Midbrain (tissue), 1 donor: ENCODE measurements at places on chromosomes 3 and 15.

DNA sequence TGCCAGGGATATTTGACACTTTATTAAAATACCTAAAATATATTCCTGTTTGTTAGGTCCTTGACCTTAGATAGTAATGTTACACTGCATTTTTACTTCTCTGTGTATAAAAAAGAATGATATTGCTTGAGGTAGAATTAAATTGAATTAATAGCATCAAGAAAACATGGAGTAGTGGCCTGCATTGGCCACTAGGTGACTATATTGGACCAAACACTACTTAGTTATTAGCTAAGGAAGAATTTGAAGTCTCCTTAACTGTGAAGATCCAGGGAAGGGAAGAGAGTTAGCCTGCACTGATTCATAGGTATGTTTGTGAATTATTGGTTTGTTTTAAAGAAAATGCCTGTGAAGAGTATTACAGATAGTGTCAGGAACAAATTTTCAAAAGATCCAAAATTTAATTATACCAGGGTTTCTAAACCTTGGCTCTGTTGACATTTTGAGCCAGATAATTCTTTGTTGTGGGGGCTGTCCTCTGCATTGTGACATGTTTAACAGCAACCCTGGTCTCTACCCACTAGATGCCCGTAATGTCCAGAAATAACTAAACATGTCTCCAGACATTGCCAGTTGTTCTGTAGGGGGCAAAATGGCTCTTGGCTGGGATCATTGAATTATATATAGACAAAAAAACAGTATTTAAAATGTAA, 103.6 kb upstream of the THSD4 start:
- no peak for DNase-seq

- no peak for DNase-seq
Measured at GRCh38 chr3:84724877-84725276, 233.9 kb upstream of the CADM2 start.

GRCh38 chr3:31114929-31115283, 220.4 kb upstream of the GADL1 start:
- DNase-seq, result no peak

- no peak for DNase-seq
Measured at GRCh38 chr3:187840856-187841255, 95.6 kb upstream of the BCL6 start.

DNA sequence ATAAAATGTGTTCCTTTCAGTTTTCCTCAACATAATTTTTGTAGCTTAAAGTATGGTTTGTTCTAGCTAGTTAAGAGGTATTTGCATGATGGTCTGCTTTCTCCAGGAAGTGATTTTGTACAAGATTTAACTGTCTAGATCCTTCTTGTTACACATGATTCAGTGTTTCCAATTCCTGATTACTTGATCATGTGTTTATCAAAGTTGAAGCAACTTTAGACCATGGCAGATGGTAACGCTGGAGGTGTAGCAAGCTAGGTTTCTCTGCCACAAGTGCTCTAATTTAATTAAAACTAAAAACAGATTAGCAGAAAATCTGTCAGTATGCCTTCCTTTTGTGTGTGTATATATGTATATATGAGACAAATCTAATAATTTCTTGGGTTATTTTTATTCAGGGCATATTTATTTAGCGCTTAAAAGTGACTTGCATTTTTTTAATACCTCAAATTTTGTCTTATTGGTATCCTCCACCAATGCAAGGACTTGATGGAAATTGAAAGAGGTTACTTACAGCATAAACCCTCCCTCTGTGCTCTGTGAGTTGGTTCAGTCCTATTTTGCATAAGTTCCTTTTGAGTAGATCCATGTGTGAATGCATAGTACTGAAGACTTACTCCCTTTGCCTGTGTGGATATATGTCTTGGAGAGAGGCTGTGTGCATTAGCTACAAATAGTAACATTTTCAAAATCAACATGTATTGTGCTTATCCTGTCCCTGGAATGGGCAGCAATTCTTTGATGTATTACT, 157.3 kb upstream of the CGNL1 start:
- no peak for DNase-seq

DNA sequence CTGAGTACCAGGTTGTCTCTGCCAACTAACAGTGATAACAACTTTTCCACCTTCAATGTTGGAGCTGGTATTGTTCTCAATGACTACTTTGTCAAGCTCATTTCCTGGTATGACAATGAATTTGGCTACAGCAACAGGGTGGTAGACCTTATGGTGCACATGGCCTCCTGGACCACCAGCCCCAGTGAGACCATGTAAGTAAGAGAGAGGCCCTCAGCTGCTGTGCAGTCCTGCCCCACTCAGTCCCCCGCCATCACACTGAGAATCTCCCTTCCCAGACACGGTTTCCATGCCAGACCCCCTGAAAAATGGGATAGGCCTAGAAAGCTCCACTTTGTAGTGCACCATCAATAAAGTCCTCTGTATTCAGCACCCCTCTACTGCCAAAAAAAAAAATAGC, 56.1 kb downstream of the PIK3CB start:
- no peak for DNase-seq

DNA sequence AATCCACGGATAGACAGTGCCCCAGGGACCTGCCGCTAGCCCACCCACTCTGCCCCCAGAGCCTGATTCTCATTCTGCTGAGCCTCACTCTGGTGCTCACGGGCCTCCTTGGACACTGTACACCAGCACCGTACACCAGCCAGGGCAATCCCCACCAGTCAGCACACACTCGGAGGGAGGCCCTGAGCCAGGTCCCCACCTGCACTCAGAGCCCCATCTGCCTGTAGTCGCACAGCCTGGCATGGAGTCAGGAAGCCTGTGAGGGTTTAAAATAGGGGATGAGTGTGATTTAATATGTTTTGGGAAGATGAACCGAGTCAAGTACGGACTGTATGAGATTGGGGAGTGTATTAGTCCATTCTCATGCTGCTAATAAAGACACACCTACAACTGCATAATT, 223.0 kb downstream of the SLCO3A1 start:
- no peak for DNase-seq

DNA sequence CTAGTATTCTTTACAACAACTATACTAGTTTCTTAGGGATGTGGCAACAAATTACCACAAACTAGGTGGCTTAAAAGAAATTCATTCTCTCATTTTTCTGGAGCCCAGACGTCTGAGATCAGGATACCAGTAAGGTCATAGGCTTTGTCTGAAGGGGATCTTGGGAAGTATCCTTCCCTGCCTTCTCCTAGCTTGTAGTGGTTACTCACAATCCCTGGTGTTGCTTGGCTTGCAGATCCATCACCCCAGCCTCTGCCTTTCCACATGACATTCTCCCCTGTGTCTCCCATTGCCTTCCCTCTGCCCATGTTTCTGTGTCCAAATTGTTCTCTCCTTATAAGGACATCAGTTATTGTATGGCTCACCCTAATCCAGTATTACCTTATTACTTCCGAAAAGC, 24.3 kb upstream of the CLDN1 start:
- DNase-seq, result no peak

DNA sequence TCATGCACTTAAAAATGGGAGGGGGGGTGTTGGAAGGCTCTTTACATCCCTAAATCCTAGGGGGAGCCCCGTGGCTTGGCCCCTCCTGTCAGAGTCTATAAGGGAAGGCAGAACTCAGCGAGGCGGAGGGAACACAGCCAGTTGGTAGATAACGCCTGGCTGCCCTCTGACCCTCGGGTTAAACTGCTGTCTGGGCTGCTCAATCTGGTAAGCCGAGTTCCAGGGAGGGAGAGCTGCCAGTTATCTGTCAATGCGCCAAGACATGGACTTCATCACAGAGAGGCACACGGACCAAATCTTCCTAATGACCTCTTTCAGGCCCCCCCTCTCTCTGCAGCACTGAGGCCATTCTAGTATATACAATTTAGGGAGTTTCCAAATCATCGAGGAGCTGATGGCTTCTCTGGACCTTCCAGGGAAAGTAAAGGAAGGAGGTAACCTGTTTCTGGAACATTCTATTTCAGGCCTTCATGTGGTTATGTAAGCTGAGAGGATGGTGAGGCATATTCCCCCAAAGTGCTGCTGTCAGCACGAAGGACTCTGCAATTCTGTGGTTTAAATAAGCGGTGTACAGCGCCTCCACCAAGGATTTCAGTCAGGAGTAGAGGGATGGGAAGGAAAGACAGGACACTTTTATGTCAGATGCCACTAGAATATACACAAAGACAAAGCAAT, 349.0 kb downstream of the MCTP2 start:
- DNase-seq, result no peak

DNA sequence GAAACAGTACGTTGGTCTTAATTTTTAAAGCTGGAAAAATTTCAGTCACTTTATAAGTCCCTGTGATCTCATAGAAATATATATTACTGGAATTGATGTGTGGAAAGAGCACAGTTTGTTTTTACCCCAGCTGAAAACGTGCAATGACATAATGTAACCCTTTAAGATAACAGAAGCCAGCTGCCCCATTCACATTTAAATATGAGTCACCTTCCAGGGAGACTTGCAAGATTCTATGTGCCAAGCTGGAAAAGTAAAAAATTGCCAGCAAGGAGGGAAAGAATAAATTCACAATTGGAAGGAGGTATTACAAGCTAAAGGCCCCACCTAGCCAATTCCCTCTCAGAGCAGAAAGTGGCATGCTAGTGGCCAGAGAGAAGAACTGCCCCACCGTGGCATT, 50.2 kb downstream of the SAMMSON start:
- DNase-seq, result no peak

GRCh38 chr15:31171731-31172130, 70.2 kb upstream of the TRPM1 start:
- no peak for DNase-seq

DNA sequence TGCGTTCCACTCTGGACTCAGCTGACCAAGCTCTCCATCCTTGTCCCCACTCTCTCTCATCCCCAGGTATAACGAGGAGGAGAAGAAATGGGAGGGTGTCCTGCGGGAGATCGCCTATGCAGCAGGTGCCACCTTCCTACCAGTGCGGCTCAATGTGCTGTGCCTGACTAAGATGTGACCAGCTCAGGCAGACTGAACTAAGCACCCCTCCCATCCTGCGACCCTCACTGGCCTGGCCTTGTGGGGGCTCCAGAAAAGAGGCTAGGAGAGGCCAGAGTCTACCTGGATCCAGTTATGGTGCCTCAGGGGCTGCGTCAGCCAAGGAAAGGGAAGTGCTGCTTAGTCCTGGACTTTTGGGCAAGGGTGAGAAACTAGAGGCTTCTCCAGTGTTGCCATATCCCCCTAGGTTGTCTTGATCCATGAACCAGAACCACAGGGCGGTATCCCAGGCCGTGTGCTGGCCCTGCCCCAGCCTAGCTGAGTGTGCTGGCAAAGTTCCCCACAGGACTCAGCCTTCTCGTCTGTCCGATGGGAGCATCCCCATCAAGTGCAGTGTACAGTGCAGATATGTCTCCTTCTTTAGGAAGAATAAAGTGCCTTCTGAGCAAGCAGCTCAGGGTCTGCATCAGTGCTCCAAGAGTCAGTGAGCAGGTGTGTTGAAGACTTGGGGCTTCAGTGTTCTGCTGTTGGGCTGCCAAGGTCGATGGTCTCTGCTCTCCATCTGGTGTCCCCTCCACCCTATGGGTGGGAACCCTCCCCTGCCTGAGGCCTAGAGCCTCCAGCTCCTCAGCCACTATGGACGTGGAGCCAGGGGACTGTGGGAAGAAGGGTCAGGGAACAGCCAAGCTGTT, 6.7 kb downstream of the KLHL40 start:
- no peak for DNase-seq

- peak; percentile 47 for DNase-seq
Measured at GRCh38 chr3:43996379-43997301, 245.0 kb upstream of the TOPAZ1 start.

DNA sequence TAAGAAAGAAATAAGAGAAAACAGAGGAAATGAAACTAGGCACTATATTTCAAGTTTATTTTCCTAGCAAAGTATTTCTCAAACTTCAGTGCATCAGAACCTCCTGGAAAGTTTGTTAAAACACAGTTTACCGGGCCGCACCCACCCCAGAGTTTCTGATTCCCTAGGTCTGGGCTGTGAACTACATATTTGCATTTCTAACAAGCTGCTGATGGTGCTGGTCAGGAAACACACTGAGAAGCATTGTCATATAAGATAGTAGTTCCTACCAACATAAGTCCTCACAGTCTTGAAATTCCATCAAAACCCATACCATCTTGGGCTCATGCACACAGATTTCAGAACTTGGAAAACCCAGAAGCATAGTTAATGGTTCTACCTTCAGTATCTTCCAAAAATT, 8.3 kb downstream of the SLC9A9 start:
- no peak for DNase-seq

GRCh38 chr3:63450634-63451363, 172.7 kb downstream of the SYNPR start:
- DNase-seq, result no peak

GRCh38 chr15:41695750-41696436, 35.7 kb downstream of the MGA start:
- DNase-seq, result peak; percentile 41

DNA sequence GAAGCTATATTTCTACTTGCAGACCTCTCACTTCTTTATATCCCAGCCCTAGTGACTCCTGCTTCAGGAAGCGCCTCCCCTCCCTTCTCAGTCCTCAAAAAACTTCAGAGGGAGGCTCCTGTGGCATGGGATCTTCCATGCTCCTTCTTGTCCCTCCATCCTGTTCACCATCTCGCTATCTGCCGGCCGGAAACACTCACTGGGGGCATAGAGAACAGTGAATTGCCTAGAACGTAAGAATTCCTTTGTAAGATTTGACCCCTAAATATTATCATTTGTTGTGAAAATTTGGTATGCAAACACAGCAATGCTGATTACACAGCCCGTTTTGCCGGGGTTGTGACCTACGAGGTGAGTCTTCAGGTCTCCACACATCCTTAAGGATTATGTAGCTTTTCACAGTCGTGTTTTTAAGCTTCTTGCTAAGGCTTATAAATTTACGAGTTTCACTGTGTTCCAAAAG, 218.7 kb upstream of the ATP10A start:
- DNase-seq, result no peak

DNA sequence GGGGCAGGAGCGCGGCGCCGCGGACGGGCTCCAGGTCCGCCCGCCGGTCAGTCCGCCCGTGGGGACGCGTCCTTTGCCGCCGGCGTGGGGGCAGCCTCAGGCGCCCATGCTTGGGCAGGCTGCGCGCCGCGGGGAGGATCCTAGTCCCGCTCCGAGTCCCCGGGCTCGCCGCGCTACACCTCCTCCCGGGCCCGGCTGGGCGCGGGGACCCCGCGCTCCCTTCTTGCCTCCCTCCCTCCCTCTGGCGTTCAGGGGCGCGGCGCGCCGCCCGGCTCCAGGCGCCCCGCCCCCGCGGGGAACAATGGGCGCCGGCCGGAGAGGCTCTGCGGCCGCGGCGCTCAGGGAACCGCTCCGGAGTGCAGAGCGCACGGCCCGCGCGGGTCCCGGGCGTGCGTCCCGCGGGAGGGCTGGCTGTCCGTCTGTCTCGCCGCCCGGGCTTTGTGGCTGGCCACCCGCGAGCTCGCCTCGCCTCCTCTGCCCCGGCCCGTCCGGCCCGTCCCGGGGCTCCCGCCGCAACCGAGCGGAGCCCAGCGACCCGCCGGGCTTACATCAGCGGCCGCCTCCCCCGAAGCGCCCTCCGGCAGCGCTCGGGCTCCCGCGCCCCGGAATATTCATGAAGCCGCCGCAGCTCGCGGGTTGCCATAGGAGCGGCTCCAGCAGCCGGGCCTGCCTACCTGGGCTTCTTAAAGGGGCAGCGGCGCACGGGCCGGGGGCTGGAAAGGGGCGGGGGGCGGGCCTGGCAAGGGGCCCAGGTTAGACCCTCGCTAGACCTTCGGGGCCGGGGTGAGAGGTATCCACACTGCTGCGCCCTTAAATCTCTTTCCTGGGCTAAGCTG, at the start of gene HCN4:
Gene HCN4 (minus strand): TSS at position 658 of the 836 bp plus-strand sequence. CDS start 688 bp downstream, outside the sequence.
- no peak for DNase-seq

GRCh38 chr3:183074261-183074660, 25.0 kb downstream of the MCCC1 start:
- no peak for DNase-seq

GRCh38 chr15:87031540-87032230, 952.0 kb downstream of the AGBL1 start:
- no peak for DNase-seq
